ENCODE measurements at places on chromosomes 4 and X.

DNA sequence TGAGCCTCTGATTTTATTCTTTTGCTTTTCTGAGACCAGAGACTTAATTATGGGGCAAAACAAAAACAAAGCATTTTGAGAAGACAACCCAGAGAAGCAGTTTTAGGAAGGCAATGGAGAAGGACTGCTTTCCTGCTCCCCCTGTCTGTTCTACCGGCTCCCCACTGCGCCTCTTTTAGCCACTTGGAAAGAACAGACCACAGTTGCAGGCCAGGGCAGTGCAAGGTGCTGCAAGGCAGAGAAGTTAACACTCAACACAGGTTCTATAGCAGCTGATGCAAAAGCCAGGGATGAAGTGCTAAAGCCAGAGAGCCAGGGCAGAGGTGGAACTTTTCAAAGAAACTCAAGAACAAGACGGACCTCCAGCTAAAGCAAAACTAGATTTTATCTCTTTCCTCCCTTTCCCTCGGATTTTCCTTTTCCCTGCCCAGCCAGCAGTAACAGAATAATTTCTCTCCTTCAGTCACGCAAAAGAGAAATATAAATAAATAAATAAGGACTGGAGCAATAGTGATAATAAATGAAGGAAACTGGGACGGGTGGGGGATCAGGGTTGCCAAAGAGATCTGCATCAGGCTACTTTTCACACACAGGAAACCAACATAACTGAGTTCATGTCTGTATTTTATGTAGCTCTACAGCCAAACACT is 10.4 kb downstream of the SH3RF1 start:
- no peak for DNase-seq

DNA sequence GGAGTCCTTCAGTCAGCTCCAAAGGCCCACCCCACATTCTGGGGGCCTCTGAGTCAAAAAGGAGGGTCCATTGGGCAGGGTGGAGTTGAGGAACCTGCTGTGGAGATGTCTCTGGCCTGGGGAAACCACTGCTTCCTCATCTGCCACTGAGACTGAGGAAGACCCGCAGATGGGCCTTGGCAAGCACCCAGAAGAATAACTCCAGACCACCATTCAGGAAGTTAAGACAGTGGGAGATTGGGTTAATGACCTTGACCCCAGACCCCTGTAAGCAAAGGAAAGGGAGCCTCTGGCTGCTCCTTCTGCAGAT is 8.1 kb upstream of the HSD17B10 start:
- DNase-seq, result no peak

GRCh38 chrX:153773218-153773611 is 7.6 kb upstream of the SRPK3 start:
- no peak for DNase-seq

DNA sequence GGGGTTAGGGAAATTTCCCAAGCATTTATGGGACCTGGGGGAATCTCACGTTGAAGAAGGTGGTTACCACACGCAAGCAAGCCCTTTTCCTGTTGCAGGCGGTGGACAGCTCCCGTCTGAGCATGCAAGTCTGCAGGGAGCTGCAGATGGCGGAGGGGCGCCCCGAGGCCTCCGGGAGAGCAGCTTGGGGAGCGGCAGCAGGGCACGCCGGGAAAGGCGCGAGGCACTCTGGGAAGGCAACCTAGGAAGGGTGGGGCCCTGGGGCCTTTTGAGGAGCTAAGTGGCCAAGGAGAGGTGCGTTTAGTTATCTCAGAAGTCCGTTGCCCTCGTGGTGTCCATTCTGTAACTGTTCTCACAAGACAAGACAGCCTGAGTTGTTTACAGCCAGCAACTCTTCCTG is 57.0 kb upstream of the SLC25A4 start:
- no peak for DNase-seq

DNA sequence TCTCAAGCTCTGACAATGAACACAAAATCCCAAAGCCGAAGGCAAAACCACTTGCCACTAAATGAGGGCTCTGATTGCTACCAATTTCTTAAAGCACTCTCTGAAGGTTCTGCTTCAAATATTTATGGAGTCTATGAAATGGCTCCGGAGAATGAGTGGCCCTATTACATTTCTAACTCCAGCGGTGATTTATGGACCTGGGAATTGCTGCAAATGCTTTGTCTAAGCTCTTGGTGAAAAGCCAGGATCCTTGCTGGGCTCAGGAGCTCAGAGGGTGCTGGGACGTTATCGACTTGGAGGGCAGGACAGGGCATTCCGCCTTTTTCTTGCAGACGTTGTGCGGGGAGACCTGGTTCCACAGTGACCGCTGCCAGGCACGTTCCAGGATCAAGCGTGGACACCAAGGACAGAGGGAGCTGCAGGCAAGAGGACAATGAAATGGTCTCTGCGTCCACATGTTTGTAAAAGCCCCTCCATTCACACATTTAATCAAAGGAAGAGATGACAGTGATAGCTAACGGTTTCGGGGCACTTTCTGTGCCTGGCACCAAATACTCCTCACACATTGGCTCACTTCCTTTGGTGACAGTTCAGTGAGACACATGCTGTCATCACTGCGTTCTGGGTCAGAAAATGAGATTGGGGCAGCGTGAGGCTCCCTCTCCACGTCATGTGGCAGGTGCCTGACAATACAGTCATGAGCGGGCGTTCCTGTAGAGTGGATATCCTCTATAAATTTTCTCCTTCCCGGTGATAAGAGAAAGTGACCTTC is 58.8 kb downstream of the C4orf50 start:
- DNase-seq, result no peak

GRCh38 chrX:8987672-8988250 is 46.2 kb downstream of the FAM9B start:
- no peak for DNase-seq

- no peak for DNase-seq
These were observed 74.3 kb downstream of the TMEM156 start for GRCh38 chr4:38957893-38958292.

- DNase-seq, result no peak
These were observed 26.4 kb upstream of the PGM2 start for GRCh38 chr4:37799941-37800554.

DNA sequence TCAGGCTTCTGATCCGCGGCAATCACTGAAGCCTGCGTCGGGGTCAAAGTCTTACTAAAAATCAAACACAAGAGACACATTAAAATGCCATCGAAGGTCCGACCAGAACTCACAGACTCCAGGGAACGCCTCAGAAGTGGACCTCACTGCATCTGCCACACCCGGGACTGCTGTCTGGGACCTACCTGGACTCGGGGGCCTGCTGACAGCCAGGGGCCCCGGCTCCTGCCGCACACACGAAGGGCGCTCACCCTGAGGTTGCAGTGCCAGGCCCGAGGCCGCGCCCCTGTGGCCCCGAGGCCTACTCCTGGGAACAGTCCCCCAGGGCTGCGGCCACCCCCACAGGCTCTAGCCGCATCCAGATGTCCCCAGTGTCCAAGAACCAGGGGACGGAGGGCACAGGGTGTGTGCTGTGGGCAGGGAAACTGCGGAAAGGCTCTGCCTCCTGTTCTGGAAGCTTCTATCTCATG is 7.4 kb downstream of the CTBP1 start:
- DNase-seq, result no peak

GRCh38 chr4:109156356-109156755 is 146.1 kb downstream of the COL25A1 start:
- DNase-seq, result no peak

GRCh38 chr4:2816401-2816954 is 23.6 kb downstream of the SH3BP2 start:
- no peak for DNase-seq

- DNase-seq, result no peak
These were observed 339.4 kb upstream of the ZCCHC13 start for GRCh38 chrX:73964579-73964978.

GRCh38 chr4:142141224-142141623 is 504.8 kb downstream of the IL15 start:
- DNase-seq, result no peak

GRCh38 chrX:40146262-40147125 is 48.7 kb upstream of the BCOR start:
- DNase-seq, result no peak

- DNase-seq, result no peak
These were observed 84.0 kb upstream of the GRPR start for GRCh38 chrX:16039363-16039762.

- no peak for DNase-seq
These were observed 63.7 kb upstream of the MTNR1A start for GRCh38 chr4:186619088-186619487.

DNA sequence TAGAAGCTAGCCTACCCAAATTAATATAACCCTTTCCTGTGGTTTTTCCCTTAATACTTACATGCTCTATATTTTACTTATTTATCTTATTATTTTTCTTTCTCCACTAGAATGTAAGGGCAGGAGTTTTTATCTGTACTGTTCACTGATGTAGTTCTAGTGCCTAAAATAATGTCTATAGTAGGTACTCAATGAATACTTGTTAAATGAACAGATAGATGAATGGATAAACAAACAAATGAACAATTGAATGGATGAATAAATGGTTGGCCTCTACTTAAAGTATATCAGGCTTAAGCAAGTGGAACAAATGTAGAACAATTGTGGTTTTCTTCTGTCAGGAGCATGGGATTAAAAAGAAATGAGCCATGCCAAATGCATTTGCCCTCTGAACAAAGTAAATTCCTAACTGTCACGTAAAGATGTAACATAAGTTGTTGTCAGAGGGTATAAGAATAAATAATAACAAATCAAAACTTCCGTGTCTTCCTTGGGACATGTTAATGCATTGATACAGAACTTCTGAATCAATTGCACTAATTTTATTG is 54.1 kb downstream of the SYTL5 start:
- no peak for DNase-seq

Measured in SW 1271 (cell line).